ENCODE measurements at places on chromosomes 2 and 18.
A peak's percentile ranks its signal among the peaks of the same experiment; 100 is the strongest.

- DNase-seq = no peak
Measured at GRCh38 chr2:30233271-30234009, 2.1 kb downstream of the LBH start.

- no peak for DNase-seq
Measured at GRCh38 chr2:8081130-8081529, 600.7 kb upstream of the ID2 start.

DNA sequence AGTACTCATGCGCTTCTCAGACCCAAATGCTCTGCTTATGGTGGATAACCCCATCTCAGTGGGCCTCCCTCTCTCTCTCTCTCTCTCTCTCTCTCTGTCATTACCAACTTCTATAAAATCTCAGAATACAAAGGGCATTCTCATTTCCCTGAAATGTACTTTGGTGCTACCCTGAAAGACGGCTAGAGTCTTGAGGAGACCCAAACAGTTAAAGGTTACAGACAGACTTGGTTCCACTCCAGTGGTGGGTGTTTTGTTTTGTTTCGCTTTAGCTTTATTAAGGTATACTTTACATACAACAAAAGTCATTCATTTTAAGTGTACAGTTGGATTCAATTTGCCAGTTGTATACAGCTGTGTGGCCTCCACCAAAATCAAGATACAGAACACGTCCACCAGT, 60.9 kb downstream of the BCL11A start:
- DNase-seq = no peak

DNA sequence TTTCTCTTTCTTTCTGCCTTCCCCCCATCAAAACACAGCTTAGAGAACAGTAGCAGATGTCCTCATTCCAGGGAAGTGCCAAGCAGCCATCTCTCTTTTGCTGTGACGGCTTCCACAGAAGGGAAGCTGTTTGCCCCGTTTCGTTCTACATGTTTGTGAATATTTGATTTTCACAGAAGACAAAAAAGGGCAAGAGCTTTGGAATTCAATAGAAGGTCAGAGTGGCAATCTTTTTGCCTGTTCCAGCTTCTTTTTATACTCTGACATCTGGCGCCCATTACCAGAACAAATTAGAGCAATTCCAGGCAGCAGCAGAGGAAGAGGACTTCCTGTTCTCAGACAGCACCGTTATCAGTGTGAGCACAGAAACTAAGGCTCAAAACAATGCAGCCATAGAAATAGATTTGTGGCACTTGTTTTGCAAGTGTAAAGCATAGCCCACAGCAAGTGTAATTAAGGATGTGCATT, 79.0 kb upstream of the CDH19 start:
- no peak for DNase-seq

GRCh38 chr18:62856294-62856693, 141.0 kb downstream of the PHLPP1 start:
- no peak for DNase-seq

DNA sequence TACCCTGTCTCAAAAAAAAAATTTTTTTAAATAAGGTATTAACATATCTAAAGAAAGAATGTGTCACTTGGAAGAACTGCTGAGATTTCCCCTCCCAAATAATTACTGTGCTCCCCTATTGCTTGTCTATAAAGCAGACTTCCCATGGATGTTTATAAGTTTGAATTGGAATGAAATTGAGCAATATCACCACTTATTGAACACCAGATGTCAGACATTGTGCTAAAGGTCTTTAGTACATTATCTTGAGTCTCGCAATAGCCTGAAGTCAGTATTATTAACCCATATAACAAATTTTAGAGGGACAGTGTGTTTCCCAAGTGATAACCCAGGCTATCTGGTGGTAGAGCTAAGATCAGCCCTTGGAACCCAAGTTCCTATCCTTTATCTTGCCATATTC, 102.9 kb upstream of the MSH2 start:
- DNase-seq = no peak

GRCh38 chr18:79645291-79645983, 34.2 kb upstream of the CTDP1 start:
- no peak for DNase-seq

DNA sequence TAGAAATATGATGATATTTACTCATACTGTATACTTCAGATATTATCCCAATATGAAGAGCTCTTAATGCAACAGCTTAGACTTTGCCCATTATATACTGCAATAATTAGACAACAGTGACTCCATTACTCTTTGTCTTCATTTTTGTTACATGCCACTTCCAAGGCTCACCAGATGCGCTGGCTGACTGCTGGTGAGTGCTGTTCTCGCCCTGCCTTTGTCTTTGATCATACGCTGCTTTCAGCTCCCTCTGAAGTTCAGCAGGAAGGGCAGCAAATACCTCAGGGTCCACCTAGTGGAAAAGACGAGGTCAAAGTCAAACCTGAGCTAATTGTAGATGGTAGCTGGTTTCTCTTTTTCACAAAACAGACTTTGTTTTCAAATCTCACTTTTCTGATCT, 66.3 kb downstream of the EIF5B start:
- DNase-seq = no peak

GRCh38 chr2:215577356-215577755, 141.5 kb upstream of the FN1 start:
- no peak for DNase-seq

GRCh38 chr2:46841621-46842020, 74.0 kb downstream of the MCFD2 start:
- DNase-seq = no peak

- DNase-seq = peak; percentile 13
Measured at GRCh38 chr2:1915196-1915595, 170.9 kb upstream of the PXDN start.

DNA sequence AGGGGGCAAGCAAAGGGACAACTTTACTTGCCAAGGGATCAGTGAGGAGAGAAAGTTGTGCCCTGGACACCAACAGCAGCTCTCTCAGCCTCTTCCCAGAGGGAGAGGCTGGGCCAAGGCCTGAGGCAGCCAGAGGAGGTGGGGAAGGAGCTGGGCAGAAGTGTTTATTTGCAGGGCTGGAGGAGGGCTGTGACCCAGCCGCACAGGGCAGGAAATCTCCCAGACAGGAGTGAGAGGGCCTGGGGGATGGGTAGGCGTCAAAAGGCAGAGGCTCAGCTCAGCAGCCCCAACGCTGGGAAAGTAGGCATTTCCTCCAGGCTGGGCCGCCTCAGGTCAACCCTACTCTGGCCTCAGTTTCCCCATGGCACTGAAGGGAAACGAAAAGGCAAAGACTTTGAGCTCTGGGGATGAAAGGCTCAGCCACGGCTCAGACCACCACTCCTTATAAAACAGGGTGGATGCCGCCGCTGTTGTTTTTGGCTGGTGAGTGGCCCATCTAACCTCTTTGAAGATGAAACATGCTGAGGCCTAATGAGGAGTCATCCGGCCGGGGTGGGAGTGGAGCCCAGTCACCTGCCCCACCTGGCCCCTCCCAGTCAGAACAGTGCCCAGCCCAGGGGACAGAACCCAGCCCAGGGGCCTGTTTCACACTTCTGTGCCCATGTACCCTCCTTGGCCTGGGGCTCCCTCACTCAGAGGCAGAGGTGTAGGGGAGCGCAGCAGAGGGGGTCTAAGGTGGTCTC, 21.9 kb upstream of the SEMA4C start:
- DNase-seq = no peak

DNA sequence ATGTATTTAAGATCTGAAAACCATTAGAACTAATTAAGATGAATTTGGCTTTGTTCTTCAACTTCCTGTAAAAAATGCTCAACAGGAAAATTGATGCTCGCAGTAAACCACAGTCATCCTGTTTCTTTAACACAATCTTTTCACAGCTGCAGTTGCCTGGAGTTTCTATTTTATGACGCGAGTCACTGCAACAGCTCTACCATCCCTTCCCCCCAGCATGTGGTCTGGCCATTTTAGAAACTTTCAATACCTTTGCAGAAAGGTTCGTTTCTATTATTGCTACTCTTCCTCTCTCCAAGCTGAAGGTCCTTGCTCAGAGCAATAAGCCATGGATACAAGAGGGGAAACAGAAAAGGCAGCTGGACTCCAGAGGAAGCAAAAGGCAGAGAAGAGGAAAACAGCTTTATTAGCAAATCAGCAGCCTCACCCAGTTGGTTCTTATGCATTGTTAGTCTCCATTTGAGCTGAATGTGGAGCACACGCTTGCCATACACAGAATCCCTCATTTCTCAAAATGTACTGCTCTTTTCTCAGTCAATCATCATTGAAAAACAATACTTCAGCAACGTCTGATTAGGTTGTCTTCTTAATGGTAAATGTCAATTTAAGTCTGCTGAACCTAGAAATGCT, 3.9 kb downstream of the WIPF1 start:
- DNase-seq = peak; percentile 76

DNA sequence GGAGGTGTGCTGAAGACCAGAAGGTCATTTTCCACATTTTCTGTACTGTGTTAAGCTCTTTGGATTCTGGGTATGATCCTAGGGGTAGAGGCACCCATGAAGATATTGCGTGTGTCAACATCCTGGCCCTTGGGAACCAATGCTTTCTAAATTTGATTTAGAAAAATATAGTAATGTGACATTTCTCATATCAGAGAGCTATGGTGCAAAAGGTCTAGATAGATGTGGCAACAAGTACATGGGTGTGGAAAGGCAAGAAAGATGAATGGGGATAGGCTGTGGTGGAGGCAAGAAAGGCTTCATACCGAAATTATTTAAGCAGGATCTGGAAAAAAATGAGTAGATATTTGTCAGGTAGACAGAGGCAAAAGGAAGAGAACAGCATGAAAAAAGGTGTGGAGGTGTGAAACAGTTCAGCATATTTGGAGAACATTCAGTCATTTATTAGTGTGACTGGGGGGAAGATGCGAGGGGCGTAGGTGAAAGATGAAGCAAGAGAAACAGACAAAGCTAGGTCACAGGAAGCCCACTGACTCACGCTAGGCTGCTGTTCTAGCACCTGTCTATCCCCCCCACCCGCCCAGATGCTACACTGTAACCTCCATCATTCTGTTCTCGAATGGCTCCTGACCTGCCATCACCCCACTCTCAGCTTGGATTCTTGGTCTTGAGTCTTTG, 11.7 kb downstream of the DOK1 start:
- DNase-seq = no peak

- no peak for DNase-seq
Measured at GRCh38 chr2:2166881-2167280, 164.2 kb downstream of the MYT1L start.

- peak; percentile 78 for DNase-seq
Measured at GRCh38 chr2:240469239-240469636, 33.8 kb downstream of the GPC1 start.

GRCh38 chr2:178863856-178864620, 56.8 kb upstream of the TTN start:
- peak; percentile 18 for DNase-seq
